ENCODE measurements at places on chromosomes 1 and 21.

- no peak for DNase-seq
Measured at GRCh38 chr21:15164678-15165303, 100.0 kb upstream of the NRIP1 start.

- no peak for DNase-seq
Measured at GRCh38 chr1:191993549-191993948, 164.7 kb upstream of the RGS18 start.

DNA sequence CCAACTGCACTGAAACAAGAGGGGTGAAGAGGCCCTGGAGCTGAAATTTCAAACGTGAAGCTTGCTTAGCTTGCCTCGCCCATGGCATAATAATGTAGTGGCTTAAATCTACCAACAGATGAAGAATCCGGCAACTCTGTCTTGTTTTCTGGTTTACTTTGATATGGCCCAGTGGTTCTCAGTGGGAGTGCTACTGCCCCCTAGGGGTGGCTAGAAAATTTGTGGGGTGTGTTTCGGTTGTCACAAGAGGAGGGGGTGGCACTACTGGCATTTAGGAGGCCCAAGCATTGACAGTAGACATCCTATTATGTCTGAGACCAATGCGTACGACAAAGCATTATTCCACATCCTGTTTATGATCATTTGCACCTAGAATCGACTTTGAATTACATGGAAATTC is 51.9 kb upstream of the C8B start:
- DNase-seq: no peak

GRCh38 chr1:155051342-155051776 is 243 bp downstream of the ADAM15 start:
- no peak for DNase-seq

DNA sequence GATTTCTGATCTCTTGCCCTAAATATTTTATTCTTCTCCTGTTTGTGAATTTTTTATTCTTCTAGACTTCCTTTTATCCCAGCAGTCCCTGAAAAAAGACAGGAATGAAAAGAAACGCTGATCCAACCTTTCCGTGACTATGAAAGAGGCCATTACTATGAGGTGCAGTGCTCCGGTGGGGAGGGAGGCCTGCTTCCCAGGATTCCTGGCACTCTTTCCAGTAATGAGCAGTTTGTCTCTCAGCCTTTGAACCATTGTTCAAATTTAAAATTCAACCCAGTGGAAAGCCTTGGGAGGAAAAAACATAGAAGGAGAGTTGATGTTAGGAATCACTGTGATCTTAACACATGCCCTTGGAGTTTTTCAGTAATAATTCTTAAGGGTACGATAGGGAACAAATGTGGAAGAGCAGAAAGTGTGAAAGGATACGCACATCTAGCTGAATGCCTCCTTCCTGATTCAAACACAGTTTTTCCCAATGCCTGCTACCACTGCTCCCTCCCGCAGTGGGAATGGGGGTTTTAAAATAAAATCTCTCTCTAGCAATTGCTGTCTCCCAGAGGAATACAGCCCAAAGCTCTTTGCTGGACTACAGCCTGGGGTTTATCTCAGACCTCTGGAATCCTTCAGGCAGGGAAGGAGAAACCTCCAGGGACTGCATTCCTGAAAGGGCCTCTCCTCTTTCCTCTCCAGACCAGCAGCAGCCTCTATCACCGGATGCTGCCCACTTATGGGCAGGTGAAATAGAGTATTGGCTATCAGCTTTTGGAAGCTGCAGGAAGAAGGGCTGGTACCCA is 6.1 kb downstream of the IER5 start:
- DNase-seq: peak; percentile 75

- DNase-seq: no peak
Measured at GRCh38 chr1:30081379-30082102, 641.8 kb downstream of the MATN1 start.

DNA sequence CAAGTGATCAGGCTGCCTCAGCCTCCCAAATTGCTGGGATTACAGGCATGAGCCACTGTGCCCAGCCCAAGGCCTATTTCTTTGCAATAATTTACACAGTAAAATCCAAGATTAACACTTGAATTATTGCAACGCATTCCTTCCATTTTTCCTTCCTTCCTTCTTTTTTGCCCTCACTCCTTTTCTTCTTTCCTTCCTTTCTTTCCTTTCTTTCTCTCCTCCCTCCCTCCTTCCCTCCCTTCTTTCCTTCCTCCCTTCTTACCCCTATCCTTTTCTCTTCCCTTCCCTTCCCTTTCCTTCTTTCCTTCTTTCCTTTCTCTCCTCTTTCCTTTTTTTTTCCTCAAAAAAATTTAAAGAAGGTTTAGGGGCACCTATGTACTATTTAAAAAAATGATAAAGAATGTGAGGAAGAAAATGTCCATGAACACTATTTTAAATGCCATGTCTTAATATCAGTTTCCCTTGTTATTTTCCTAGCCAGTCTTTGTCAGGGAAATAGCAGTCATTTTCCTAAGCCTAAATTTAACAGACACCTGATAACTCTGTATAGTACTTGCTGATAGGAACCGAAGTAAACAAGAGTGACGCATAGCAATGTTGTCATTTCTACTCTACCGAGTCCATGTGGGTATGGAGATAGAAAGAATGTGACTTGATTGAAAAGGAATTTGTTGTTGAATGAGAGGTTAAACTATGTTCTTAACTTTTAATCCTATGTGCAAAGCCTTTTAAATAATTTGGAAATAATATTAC is 79.8 kb upstream of the HMCN1 start:
- no peak for DNase-seq

- DNase-seq: no peak
Measured at GRCh38 chr21:27802816-27803475, 836.1 kb upstream of the ADAMTS5 start.

- DNase-seq: no peak
Measured at GRCh38 chr1:172477216-172477615, 33.3 kb upstream of the PIGC start.

- DNase-seq: no peak
Measured at GRCh38 chr1:151255381-151255780, 847 bp downstream of the PSMD4 start.

- DNase-seq: no peak
Measured at GRCh38 chr21:39575775-39576174, 37.0 kb upstream of the B3GALT5 start.

- no peak for DNase-seq
Measured at GRCh38 chr1:176745945-176746344, 283.0 kb downstream of the PAPPA2 start.

DNA sequence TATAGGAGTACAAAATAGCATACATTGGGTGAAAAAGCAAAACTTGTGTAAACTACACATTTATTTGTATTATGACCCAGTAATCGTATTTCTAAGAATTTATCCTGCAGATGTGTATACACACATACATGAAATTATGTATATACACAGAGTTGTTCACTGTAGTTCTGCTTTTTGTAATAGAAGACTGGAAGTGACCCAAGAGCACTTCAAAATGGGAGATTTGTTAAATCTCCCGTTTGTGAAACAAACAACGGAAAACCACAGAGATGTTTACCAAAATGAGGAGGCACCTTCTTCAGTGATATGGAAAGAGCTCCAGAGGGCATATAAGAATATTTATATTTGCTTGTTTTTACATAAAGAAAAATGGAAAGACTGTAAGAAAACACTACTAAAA is 18.0 kb upstream of the MNDA start:
- DNase-seq: no peak

DNA sequence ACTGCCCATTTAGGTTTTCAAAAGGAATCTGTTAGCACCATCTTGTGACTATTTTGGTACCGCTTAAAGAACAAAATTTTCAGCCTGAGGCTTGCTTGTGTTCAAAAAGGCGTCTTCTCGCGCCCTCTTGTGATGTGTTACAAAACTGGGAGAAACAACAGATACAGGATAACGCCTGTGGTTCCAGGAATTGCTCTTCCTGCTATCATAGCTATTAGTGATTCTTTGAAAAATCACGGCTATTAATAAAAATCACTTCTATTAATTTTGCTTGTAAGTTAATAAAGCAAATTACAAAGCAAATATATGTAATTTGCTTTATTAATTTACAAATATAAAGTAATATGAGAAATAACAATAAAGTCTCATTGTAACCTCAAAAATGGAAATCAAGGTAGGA is 82.2 kb upstream of the ABCD3 start:
- DNase-seq: peak; percentile 86

- DNase-seq: no peak
Measured at GRCh38 chr1:206550446-206550845, 43.1 kb downstream of the RASSF5 start.

DNA sequence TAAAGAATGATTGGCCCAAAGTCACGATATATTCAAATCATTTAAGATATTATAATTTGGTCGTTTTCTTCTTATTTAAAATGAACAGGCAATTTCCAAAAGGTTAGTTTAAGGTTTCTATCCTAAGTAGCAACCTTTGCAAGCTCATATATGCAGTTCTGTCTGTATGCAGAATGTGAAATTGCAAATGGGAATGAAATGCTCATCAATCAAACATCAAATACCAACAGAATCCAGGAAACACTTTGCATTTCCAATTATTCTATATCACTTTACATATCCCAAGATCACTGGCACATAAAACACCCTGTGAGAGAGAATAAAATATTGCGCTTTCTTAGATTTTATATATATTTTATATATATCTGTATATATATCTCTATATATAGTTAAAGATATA is 237.3 kb downstream of the NRIP1 start:
- DNase-seq: no peak

DNA sequence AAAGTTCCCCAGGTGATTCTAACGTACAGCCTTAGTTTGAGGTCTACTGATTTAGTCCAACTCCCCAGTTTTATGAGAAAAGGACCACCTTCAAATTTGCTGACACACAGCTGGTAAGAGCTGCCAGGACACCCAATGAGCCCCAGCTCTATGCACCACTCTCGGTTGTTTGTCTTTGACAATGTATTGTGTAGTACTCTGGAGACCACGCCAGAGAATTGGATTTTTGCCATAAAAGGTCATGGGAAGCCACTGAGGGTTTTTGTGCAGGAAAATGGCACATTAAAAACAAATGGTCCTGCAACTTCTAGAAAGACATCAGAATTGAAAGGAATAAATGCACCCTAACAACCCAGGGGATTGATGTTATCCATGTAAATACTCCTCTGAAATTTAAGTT is 7.1 kb upstream of the IER5 start:
- DNase-seq: no peak

Data from heart right ventricle (tissue), 16 donors.